ENCODE measurements at places on chromosomes 5 and 9. TPM values are rescaled to one million over a fixed set of nuclear protein-coding genes. Genes with fewer than 3 reads are reported as not detected.

The MEIKIN gene
- total RNA-seq = not detected

The FOXD4L4 gene
- 0.25 TPM for total RNA-seq

The TMEM174 gene
- total RNA-seq = 0.07 TPM

The ANKRD34B gene
- not detected for total RNA-seq

The LEAP2 gene
- total RNA-seq = 0.67 TPM

The C9orf153 gene
- total RNA-seq = 0.07 TPM

The IL13 gene
- not detected for total RNA-seq

All from pulmonary artery endothelial cell (primary cell).